Stimulated activated CD4-positive, alpha-beta T cell treated with anti-CD3 and anti-CD28 coated beads, Interleukin-15, amount 100 ng/mL, for 24 hours (primary cell): ENCODE measurements at places on chromosomes 13 and 19.
A peak's percentile ranks its signal among the peaks of the same experiment; 100 is the strongest.

DNA sequence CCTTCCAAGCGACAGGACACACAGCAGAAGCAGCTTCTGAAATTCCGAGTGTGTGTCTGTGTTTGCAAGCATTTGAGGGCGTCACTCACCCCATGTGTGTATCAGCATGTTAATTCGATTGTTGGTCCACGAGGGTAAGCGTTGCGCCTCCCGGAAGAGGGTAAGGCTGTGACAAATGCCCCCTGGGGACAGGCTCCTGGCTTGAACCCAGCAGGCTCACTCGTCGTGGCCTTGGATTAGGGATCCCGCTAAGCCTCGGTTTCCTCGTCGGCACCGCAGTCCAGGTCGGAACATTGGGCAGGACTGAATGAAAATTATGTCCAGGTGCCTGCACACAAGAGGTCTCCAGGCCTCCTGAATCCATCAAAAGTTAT lies 606 bp upstream of the STXBP2 start:
- no peak for DNase-seq

DNA sequence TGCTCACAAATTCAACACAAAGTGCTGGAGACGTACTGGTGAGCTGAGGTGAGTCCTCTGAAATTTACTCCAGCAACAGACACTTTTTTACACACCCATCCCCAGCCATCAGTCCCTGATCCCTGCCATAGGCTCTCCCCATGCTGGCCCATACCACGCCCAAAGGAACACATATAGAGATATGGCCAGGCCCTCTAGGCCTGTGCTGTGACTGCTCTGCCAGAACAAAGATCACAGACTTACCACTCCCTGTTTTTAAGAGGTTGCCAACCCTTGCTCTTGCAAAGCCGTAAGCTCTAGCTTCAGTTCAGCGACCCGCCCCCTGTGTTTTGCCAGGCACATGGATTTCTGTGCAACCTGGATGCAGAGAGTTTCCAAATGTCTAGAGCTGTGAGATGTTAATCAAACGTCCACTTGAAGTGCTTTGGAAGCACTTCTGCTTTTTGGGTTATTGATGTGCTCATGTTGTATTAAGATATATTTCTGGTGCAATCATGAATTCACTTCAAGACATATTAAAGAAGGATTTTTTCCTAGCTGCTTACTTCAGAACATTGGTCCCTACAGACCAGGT lies 59.7 kb downstream of the DLEU7 start:
- DNase-seq, result no peak

- DNase-seq, result no peak
Observed at GRCh38 chr13:98525456-98526181, 51.3 kb downstream of the STK24 start.

GRCh38 chr13:46035066-46035465 lies 17.5 kb downstream of the ZC3H13 start:
- no peak for DNase-seq

GRCh38 chr13:42803563-42804204 lies 22.3 kb downstream of the FAM216B start:
- DNase-seq, result no peak

GRCh38 chr13:30615481-30615865 lies 2.2 kb upstream of the USPL1 start:
- DNase-seq, result no peak

GRCh38 chr19:30564551-30565011 lies 192.4 kb downstream of the ZNF536 start:
- no peak for DNase-seq

- DNase-seq, result peak; percentile 94
Observed at GRCh38 chr19:41958367-41959055, 610 bp downstream of the RABAC1 start.

- DNase-seq, result no peak
Observed at GRCh38 chr13:90968166-90968904, 379.2 kb upstream of the MIR17HG start.

- DNase-seq, result no peak
Observed at GRCh38 chr13:37595162-37595561, 3.4 kb downstream of the POSTN start.

DNA sequence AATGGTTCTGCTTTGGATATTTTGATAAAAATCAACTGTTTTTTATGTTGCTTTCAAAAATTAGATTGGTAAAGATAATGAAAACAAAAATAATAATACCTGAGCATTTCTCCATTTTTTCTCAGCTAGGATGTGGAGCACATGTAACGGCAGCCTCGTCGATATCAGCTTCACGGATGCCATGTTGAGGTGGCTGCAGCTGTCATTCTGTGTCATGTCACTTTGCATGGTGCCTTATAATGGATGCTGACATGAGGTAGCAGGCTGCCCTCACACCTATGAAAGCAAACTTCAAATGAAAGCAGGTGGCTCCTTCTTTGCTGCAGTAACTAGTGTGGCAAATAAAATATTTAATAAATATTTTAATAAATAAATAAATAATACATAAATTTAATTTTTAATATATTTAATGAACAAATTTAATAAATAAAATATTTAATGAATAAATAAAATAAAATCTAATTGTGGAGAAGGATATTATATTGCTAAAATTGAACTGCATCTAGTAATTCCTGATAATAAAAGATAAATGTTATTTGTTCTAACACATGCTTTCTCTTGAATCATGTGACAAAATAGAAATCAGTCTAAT lies 955.7 kb upstream of the SLC10A2 start:
- no peak for DNase-seq

- no peak for DNase-seq
Observed at GRCh38 chr13:92963029-92963428, 263.6 kb upstream of the GPC6 start.
